ENCODE measurements at places on chromosomes 2 and 18.

DNA sequence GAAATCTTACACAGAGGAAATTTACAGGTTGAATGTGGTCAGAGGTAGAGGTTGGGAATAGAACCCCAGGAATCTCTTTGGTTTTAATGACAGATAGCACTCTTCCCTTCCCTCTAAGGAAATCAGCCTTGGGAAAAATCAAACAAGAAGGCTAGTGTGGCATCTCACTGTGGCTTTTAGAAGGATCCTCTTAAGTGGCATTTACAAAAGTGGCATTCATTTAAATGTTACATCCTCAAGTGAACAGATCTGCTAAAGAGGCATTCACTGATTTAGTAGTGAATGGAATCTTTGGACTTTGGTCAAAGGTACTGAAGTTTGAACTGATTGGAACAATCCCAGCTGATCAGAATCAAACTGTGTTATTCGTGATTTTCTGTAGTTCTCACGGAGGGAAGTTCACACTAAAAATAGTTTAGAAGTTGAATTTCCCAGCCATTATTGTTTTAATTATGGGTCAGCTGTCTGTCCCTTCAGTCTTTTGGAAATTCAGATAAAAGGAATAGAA lies 136.5 kb upstream of the FN1 start:
- DNase-seq, result no peak

DNA sequence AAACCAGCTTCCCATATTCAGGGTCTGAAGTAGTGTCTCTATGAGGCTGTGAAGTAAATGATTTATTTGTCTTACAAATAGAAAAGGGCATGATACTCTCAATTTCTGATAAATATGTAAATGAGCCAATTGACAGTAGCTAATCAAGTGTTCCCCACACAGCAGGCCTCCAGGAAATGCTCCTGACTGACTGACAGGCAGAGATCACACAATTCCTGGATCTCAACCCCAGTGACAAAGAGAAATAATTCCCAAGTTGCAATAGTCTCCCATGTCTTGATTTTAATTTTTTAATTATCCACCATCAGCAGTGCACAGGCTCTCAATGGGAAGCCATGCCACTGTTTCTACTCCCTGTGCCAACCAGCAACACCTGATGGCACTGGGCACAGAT lies 390.4 kb downstream of the SOX11 start:
- DNase-seq, result no peak

- no peak for DNase-seq
These were observed 197.7 kb upstream of the SH3BP4 start for GRCh38 chr2:234754126-234754525.

GRCh38 chr18:57771626-57772025 lies 31.5 kb downstream of the ATP8B1 start:
- DNase-seq, result no peak

DNA sequence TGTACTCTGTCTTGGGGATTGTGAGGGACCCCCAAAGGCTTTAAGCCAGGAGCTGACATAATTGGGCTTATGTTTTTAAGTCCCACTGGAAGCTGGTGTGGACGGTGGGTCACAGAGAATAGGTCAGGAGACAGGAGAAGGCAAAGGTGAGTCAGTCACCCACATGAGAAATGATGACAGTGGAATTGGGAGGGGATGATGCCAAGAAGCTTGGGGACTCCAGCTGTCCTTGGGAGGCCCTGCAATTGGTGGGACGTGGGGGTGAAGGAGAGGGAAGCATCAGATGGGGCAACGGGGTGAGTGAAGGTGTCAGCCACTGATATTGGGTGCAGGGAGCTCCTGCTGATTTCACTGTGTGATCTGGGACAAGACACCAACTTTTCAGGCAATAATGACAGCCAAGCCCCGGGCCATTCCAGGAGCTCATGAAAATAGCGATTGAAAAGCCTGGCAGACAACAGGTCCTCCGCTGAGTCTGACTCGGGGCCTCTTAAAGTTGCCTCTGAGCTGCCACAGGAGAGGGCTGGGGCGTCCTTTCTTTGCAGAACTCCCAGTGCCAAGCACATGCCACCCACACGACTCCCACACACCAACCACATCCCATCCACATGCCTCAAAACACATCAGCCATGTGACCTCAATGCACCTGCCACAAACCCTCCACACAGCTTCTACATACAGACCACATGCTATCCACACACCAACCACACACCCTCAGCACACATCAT lies 13.4 kb downstream of the TNS1 start:
- DNase-seq, result no peak

DNA sequence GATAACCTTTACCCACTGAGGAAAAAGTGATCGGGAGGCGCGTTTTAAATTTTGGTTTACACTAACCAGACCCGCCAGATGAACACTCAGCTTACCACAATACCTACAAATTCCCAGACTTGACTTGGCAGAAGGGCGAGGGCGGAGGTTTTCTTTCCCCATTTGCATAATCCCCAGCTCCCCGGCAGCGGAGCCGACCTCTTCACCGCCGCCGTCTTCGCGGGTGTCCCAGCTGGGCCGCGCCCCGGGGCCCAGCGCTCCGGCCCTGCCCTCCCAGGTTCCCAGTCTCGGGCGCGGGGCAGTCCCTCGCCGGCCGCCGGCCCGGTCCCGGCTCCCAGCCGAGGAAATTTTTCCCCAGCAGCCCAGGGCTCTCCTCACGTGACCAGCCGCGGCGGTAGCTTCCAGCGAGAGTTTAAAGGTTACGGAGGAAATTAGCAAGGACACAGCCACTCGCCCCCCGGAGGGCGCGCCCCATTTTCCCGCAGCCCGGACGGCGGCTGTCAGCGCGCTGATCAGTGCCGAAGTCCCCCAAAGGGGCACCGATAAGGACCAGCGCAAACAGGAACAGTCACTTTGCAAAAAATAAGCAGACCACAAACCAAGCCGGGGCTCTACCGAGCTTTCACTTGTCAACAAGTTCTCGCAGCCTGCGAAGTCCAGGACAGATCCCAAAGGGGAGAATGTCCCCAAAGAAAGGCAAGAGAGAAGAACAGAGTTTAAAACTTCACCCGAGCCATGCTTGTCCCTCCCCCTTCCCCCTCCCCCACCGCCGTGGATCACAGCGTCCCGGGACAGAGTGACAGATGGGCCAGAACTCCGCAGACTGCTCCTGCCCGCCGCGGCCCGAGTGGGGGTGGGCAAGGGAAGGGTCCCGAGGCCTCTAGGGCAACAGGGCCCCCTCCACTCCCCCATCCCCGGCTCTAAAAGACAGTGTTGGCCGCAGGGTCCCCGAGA lies 1.3 kb upstream of the PRKCE start:
- peak; percentile 45 for DNase-seq

DNA sequence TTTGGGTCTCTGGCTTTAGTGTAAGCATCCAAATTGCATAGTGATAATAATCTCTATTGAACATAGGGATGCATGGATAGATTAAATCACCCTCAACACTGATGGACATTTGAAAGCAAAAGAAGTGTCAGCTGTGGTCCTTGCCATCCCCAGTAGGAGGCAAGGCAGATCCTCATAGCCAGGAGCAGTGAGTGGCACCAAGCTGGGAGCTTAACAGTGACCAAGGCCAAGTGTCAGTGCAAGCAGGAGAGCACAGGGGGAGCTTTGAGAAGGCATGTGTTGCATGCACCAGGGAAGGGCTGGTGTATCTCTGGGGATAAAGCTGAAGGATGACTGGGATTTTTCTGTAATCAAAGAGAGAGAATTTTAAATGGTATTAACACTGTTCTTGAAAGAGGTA lies 14.7 kb downstream of the SLC14A1 start:
- DNase-seq, result no peak

GRCh38 chr18:25399554-25399953 lies 47.6 kb upstream of the ZNF521 start:
- no peak for DNase-seq

DNA sequence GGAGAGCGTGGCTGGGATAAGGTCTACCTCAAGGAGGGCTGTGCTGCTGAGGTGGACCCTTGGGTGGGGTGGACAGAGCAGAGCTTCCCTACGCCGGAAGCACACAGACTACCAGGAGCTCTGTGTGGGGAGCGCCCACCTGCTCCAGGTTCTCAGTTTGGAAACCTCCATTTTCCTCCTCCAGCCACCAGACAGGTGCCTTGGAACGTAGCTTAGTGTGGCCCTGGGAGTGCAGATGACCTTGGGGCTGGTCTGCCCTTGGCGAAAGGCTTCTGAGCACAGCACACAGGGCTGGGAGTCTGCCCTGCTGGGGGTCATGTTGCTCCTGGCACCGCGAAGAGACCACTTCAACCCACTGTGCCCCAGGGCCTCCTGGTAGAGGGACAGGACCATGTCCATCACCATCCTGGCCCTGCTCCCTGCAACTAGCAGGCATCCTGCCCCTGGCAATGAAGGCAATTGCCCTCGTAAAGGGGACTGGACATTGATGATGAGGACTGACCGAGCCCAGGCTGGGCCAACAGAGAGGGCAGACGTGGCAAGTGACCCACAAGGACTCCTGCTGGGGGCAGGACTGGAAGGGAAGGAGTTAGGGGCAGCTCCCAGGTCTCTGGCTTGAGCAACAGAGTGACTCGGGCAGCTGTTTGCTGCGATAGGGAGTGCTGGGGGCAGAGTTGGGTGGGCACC lies 214.7 kb downstream of the CYP26B1 start:
- DNase-seq, result no peak

GRCh38 chr2:166984797-166985196 lies 96.5 kb downstream of the XIRP2 start:
- no peak for DNase-seq
